Thymus (tissue), 14 donors: ENCODE measurements at places on chromosomes 7 and 10. TPM values are rescaled to one million over a fixed set of nuclear protein-coding genes. Genes with fewer than 3 reads are reported as not detected.

COX19 gene
- total RNA-seq = 6.9 TPM

HOXA1 gene
- 0.28 TPM for total RNA-seq

HSPA12A gene
- 1.7 TPM for total RNA-seq

SSC4D gene
- 0.71 TPM for total RNA-seq

PLAC9 gene
- total RNA-seq = 9.8 TPM

MOGAT3 gene
- not detected for total RNA-seq

CFAP70 gene
- 1.7 TPM for total RNA-seq

CYP2C19 gene
- total RNA-seq = not detected

NXPH1 gene
- 0.05 TPM for total RNA-seq

COL26A1 gene
- total RNA-seq = 3.0 TPM

GRID1 gene
- total RNA-seq = 0.33 TPM

MIOS gene
- 32.9 TPM for total RNA-seq

PTF1A gene
- not detected for total RNA-seq

IGFBP1 gene
- total RNA-seq = 0.05 TPM

AP3M1 gene
- total RNA-seq = 31.0 TPM

C7orf57 gene
- 0.05 TPM for total RNA-seq

ANXA7 gene
- 55.7 TPM for total RNA-seq

SPDYE6 gene
- not detected for total RNA-seq

FAM25C gene
- total RNA-seq = 0.57 TPM

ZNF862 gene
- total RNA-seq = 9.0 TPM
